ENCODE measurements at places on chromosomes 11 and 22.

DNA sequence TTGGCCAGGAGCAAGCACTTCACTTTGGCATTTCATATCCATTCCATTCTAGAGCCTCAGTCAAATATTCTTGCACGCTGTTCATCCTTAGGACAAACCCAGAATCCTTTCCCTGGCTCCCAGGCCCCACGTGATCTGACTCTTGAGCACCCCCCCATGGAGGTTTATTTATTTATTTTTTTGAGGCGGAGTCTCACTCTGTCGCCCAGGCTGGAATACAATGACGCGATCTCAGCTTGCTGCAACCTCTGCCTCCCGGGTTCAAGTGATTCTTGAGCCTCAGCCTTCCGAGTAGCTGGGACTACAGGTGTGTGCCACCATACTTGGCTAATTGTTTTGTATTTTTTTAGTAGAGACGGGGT is 12.7 kb upstream of the TSGA10IP start:
- DNase-seq: no peak

GRCh38 chr22:44842417-44842816 is 90.0 kb downstream of the ARHGAP8 start:
- no peak for DNase-seq

GRCh38 chr22:35177811-35178210 is 79.5 kb upstream of the HMGXB4 start:
- DNase-seq: no peak

DNA sequence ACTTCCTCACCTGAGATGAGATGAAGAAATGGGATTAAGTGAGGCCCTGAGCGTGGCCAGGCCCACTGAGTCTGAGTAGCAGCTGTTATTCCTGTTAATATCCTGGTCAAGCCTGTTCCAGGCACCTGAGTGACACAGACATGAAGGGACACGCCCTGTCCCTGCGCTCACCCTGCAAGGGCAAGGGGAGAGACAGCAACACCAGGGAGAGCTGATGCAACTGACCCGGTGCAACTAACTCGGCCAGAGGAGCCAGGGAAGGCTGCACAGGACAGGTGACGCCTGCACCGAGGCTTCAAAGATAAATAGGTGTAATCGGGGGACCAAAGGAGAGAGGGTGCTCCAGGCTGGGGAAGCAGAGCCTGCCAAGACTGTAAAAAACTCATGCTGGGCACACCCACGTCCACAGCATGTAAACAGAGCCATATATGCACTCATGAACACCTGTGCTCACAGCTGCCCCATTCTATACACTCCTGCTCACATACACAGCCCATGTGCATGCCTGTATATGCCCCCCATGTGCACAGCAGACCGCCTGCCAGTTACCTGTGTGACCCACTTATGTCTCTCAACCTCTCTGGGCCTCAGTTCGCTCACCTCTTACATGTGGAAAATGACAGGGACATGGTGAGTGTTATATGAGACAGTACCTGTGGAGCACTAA is 22.8 kb upstream of the GCAT start:
- peak; percentile 15 for DNase-seq

DNA sequence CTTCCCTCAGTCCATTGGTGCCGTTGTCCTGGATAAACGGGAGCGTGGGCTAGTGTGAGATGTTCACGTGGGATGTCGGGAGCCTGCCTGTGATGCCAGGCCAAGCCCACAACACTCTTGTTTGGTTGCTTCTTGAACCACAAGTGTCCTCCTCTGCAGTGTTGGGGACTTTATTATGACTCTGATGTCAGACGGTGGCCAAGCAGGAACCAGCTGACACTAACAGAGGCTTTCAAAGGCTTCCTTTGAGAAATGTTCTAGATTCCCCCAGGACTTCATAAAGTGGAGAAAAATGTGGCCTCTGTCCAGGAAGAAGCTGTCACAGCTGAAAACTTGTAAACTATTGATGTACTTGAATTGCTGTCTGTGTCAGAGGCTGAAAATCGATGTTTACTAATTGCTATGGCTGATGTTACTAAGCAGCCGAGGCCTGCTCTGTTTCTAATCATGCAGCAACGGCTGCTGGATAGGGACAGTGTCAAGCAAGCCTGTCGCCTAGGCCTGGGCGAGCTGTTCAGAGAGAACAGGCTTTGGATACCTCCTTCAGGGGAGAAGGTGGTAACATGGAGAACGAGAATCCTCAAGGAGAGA is 131.7 kb downstream of the TBC1D22A start:
- DNase-seq: no peak

DNA sequence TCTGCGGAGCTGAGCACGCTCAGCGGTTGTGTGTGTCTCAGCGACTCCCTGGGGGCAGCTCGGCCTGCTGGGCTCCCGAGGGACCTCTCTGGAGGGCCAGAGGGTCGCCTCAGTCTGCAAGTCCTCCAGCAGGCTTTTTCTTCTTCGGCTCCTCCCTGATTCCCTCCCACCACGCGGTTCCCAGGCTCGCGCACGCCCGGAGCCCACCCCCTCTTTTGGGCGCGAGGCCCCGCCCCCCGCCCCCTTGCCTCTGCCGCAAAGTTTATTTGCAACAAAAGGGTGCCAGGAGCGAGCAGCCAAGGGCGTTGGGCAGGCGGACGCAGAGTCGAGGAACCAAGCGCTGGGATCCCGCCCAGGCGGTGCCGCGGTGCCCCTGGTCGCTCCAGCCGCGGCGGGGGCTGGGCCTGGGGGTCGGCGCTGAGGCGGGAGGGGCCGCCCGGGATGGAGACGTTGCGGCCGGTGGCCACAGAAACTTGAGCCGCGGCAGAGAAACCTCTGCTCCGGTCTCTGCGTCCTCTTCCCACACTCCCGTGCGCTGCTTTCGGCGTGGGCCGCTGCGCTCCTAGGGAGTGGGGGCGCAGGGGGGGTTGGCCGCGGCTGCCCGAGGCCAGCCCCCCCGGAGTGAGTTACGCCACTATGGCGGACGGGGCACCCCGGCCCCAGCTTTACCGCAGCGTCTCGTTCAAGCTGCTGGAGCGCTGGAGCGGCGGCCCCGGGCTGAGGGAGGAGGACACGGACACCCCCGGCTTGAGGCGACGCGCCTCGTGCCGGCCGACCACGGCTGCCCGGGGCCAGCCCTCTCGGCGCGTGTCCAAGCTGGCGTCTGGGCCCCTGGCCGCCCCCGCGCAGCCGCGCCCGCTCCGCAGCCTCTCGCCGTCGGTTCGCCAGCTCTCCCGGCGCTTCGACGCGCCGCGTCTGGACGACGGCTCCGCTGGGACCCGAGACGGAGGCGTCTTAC is at the start of gene ARHGEF17:
Gene ARHGEF17, plus strand, starts transcription at position 274 of the 958 bp plus-strand sequence. Its CDS starts 363 bp downstream, at position 637.
- DNase-seq: peak; percentile 79

Data from COR-L47 (cell line).